ENCODE measurements at places on chromosomes 1 and 21.

GRCh38 chr1:7046314-7046713, 261.1 kb downstream of the CAMTA1 start:
- no peak for DNase-seq

- no peak for DNase-seq
These were observed 14.1 kb downstream of the BCAN start for GRCh38 chr1:156655904-156656516.

- DNase-seq, result no peak
These were observed 32.2 kb downstream of the SNX27 start for GRCh38 chr1:151644001-151644400.

DNA sequence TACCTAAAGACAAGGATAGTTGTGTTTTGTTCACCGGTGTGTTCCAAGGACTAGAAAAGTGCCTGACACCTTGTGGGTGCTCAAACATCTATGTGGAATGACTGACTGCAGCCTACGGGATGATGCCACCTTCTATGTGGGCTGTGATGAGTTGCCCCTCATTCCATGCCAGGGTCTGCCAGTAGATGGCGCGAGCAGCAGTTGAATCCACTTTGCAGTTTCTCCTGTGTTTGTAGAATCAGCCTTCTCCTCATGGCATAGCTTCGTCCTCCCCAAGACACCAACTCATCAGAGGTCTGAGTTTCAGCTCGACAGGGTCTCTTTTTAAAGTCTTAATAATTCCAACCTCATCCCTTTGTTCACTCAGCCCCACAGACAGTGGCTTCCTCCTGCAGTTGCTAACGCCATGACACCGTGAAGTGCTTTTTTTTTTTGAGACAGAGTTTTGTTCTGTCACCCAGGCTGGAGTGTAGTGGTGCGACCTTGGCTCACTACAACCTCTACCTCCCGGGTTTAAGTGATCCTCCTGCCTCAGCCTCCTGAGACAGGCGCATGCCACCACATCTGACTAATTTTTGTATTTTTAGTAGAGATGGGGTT, 133.7 kb downstream of the CAPN8 start:
- DNase-seq, result peak; percentile 81

DNA sequence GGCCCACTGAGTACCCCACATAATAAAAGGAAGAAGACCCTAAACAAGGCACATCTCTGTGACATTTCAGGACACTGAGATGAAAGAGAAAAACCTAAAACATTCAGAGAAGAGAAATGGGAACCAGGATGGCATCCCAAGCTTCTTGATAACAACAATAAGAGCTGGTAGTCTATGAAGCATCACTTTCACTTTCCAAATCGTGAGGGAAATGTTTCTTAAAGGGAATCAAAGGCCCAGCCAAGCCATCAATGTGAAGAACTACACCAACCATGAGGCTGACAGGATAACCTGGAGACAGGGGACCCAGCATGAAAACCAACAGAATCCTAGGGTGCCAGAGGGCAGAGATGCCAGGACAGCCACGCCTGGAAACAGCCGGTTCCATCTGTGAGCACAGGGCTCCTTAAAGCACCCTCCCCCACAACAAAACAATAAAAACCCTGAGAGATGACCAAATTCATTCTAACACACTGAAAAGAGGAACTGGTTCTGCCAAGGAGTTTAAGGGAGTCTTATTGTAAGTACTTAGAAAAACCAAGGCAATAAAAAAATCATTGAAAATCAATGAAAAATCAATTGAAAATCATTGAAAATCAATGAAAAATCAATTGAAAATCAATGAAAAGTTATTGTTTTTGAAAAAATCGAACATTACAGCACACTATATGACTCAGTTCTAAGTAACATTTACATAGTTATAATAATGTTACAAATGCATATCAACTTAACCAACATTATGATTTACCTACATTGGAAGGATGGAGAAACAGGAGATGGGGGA, 141.5 kb upstream of the ERG start:
- no peak for DNase-seq

GRCh38 chr1:220884109-220884980, 5.1 kb downstream of the HLX start:
- DNase-seq, result no peak

DNA sequence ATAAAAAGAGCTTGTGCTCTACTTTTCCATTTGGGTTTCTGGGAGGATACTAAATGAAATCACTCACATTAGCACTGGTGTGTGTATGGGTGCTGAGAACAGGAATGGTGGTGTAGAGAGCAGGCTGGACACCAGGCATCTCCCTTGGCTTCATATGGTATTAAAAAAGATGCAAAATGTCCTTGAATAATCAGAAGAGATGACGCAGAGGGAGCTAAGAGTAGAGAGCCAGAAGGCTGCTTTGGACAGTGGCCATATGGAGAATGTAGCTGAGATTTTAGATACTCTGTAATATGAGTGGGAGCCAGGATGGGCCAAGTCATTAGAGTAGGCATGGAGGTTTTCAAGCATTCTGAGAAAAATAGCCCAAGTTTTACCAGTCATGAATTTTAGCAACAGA, 112.3 kb upstream of the ZRANB2 start:
- DNase-seq, result no peak

GRCh38 chr1:159929155-159930051, 4.1 kb upstream of the TAGLN2 start:
- no peak for DNase-seq

DNA sequence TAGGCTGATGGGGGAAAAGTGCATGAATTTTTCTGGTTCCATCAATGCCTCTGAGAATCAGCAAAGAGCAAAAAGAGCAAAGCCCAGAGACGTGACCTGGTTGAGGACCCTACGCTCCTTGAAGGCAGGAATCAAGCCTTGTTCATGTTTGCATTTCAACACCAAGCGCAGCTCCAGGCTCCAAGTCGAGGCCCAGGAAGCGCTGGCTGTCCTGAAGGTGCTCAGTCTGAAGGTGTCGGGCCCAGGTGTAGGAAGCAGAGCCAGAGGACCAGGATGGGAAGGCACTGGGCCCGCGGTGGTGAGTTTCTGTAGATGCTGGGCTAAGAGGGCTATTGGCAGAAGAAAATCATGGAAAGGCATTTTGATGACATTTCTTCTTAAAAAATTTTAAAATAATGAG, 25.6 kb upstream of the KCNE2 start:
- no peak for DNase-seq

DNA sequence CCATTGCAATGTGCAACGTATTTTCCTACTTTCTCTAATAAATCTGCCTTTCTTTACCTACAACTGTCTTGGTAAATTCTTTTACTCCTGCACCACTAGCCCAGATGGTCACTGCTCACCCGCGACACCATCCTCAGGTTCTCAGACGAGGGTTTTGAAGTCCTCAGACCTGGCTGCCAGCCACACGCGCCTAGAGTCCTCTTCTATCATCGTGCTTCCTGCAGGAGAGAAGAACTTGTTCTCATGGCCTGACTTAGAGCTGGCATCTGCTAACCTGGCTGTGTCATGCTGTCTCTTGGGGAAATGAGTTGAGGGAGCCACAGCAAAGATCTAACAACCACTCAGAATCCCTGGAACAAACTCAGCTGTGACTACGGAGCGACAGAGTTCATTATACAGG, 30.3 kb upstream of the PGBD5 start:
- DNase-seq, result no peak

- DNase-seq, result no peak
These were observed 173.2 kb downstream of the LBR start for GRCh38 chr1:225254676-225255075.

GRCh38 chr1:247548769-247549182, at the start of gene GCSAML:
TSS of gene GCSAML (plus strand) at chr1:247549134. CDS start at chr1:247549192, 58 bp downstream.
- no peak for DNase-seq

GRCh38 chr1:93620172-93620840, 61.3 kb downstream of the BCAR3 start:
- peak; percentile 48 for DNase-seq

DNA sequence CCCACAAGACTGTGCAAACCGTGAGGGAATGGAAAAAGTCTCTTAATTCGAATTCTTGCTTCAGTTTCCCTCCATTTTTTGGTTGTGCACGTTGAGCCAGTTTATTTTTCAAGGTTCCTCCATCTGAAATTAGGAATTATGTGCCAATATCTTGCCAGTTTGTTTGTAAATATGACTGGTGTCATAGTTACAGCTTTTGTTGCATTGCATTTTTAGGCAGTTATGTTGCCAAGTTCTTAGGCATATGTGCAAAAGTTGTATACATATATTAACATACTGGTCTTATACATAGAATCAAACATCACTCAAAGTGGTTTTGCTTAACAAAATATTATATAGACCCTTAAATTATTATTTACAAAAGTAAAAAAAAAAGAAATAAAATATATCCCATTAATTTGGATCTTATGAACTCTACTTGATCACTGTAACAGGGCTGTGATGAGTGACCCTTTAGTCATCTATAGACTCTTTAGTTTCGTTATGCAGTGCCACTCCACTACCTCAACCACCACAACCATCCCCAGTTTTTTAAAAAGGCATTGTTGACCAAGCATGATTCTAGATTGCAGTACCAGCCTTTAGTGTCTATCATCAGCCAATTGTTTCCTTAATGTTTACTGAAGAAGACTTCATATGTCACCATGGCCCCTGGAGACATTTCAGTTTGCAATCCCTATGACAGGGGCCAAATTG, 20.9 kb upstream of the DYNLT5 start:
- DNase-seq, result no peak

DNA sequence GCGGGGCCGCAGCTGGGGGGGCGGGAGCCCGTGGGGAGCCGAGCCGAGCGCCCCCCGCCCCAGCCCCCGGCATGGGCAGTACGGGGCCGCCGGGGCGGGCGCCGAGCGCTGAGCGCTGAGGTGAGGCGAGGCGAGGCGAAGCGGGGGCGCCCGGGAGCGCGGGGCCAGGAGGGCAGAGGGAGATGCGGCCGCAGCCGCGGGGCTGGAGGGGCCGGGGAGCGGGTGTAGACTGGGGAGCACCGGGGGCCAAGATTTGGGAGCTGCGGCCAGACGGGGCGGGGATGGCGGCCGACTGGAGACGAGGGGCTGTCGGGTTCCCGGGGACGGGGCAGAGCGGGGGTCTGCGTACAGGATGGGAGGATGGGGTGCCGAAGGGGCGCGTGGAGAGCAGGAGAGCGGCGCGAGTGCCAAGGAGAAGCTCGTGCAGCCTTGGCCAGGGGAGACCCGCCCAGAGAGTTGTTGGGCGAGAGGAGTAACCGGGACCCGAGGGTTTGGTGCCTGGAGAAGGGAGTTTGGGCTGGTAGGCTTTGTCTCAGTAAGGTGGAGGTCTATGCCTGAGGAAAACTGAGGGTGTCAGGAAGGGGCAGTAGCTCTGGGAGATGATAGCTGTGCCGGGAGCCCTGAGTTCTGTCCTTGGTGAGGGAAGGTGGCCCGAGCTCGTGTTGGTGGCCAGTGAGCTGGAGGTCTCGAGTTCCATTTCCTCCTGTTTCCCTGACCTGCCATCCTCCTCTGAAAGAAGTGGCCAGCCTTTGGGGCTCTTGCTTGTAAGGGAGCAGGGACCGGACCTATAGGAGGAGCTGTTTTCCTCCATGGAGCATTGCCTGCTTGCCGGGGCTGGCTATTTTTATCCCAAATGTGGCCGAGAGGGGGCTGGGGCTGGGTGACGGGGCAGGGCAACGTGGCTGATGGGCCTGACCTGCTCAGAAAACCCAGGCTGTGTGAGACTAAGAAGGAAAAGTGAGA, 539 bp downstream of the ATP8B2 start:
- DNase-seq, result peak; percentile 69

DNA sequence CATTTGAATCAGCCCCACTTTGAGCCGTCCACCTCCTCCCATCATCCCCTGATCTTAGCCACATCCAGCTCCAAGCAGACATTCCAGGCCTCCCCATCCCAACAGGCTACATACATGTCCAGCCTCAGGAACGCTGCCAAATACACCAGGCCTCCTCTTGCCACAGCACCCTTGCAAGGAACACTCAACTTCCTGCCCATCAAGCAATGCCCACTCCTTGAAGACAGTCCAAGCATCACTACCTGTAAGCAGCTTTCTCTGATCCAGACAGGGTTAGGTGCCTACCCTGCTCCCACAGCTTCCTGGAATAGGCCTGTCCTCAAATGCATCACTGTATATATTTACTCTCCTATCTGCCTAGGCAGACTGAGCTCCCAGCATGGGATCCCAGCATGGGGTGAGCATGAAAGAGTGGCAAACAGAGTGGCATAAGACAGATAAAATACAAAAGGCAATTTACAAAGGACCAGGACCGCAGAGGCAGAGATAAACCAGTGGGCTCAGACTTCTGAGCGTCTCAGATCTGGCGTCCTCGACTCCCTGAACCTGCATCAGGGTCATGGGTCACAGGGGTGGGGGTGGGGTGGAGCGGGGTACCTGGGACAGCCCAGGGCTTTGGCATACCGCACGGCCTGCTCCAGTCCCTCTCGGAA, 816 bp downstream of the HYI start:
- DNase-seq, result peak; percentile 38

DNA sequence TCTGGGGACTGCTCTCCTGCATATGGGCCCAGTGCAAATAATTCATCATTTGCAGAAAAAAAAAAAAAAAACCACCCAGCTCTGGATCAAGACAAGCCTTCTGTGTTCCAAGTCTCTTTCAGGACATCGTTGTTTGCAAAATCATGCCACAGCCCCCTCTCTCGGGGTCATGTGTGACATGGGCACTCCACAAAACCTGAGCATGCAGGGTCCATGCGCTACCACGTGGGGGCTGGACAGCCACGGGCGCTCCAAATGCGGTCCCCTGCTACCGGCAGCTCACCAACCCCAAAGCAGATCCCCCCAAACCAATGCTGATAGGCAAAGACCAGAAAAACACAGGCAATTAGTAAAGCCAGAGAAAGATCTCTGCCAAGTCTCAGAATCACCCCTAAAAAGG, 17.6 kb downstream of the NPHP4 start:
- no peak for DNase-seq

- no peak for DNase-seq
These were observed 301.9 kb upstream of the RUNX1 start for GRCh38 chr21:35350965-35351364.

GRCh38 chr1:43057567-43057966, 98.9 kb upstream of the SLC2A1 start:
- DNase-seq, result no peak

DNA sequence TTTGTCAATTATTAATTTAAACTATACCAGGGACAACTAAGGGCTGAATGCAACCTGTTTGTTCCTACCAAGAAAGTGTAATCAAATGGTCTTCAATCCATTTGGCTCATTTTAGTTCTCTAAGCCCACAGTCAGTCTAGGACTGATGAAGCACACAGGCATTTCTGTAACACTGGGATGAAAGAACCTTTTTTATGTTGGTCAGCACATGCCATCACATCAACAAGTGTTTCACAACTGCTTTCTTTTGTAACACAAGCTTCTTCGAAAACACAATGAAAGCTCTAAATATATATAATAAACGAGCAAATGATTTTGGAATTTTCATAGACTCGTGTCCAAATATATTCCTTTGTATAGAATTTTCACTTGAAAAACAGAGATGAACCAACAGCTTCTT, 28.8 kb downstream of the HEATR1 start:
- no peak for DNase-seq

Measured in colonic mucosa (tissue), 4 donors.